ENCODE measurements at places on chromosomes 11 and 22.

DNA sequence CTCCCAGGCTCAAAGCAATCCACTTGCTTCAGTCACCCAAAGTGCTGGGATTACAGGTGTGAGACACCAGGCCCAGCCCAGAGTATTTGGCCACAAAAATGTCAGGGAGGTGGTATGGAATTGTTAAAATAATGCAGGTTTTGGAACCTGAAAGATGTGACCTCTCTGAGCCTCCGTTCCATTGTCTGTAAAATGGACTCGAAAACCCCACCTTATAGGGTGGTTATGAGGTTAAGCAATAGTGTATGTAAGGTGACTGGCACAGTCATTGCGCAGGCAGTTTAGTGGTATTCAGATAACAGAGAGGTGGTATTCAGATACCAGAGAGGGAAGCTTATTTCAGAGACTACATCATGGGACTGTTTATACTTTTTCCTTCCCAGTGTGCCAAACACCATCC is 52.5 kb upstream of the PRSS23 start:
- no peak for DNase-seq

DNA sequence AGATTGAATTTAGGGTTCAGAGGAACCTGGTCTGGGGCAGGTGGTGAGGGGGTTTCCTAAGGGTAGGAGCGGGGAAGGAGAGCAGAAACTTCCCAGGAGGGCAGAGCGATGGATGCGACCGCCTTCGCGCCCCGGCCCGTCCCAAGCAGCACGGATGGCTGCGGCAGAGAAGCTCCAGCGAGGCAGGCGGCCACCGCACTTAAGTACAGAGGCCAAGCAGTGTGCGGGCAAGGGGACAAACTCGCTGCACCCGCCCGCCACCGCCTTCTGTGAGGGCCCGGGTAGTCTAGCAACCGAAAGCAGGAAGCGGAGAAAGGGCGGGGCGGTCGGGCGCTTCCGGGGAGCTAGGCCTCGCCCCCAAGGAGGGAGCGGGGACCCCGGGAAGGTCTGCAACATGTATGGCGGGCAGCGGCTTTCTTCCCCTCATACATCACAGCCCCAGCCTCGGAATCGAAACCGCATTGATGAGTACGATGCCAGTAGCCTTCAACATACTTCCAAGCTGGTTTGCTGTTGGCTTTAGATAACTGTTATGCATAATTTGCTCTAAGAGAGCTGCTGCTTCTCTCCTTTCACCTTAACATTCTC is at the start of gene AGBL2:
Gene AGBL2, minus strand, starts transcription at position 288 of the 588 bp plus-strand sequence. CDS start 719 bp downstream, outside the sequence.
- DNase-seq = peak; percentile 35

DNA sequence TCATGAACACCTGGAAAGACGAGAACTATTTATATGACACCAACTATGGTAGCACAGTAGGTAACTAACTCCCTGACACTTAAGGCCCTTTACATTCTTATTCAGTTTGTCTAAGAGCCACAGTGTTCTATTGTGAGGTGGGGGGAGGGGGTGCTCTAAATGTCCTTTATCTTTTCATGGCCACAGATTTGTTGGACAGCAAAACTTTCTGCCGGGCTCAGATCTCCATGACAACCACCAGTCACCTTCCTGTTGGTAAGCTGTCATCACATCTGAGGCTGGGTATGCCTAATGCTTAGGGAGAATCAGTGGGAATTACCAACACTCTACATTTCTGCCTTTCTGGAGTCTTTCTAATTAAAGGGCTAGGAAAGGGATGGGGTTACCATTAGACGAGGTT is 30.7 kb downstream of the EHF start:
- no peak for DNase-seq

GRCh38 chr11:128802358-128802981 is 64.6 kb downstream of the KCNJ1 start:
- DNase-seq = peak; percentile 1

DNA sequence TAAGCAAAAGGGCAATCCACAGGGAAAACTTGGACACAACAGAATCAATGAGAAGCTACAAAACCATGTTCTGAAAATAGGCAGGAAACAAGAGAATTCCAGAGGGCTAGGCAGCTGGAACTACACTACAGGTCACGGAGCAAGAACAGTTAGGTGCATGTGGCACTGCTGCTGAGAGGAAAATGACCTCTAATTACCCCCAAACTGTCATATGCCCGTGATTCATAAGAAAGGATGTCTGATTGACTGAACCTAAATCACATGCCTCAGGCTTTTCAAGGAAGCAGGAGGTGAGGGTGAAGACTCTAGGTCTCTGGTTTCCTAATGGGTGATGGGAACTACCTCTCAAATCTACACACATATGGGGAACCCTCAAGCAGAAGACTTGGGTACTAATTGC is 17.9 kb upstream of the RRAS2 start:
- no peak for DNase-seq

GRCh38 chr11:8261291-8261690 is 2.4 kb downstream of the LMO1 start:
- no peak for DNase-seq

- DNase-seq = no peak
These were observed 15.2 kb downstream of the PDGFD start for GRCh38 chr11:104148706-104149105.

GRCh38 chr11:28833169-28833568 is 725.0 kb downstream of the METTL15 start:
- DNase-seq = peak; percentile 80

DNA sequence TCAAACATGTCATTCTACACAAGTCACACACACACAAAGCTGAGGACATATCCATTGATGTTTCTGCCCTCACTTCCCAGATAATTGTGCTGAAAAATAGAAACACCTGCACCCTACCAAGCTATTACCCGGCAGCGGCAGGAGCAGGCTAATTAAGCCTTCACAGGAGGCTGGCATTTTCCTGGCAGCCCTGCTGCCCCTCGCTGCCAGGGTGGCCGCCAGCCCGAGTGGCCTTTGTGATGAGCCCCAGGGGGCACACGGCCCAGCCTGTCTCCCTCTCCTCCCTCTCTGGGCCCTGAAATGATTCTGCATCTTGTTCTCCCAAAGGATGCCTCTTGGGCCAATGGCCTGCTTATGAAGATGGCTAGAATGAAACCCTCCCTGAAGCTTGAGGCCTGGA is 76.2 kb upstream of the TP53I11 start:
- no peak for DNase-seq

- peak; percentile 38 for DNase-seq
These were observed at the start of gene BRD1 for GRCh38 chr22:49827853-49828598. TSS of gene BRD1 (minus strand) at chr22:49827873. CDS start at chr22:49824317, 3,556 bp downstream.

GRCh38 chr11:86192519-86193257 is 51.9 kb upstream of the EED start:
- DNase-seq = no peak

- no peak for DNase-seq
These were observed 38.2 kb upstream of the PAMR1 start for GRCh38 chr11:35563484-35564244.

DNA sequence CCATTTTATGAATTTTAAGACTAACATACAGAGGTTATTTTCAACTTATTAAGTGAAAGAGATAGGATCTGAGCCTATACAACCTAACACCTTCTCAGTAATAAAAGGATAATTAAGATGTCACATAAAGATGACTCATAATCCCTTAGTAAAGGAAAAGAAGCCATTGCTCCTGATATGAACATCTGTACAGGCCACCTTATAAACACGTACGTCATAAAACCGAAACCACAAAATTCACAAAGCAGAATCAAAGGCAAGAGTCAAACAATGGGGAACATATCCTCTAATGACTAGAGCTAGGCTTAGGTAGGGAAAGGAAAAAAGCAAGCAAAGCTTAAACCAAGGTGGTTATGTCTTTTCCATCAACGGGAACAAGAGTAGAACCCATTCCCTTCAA is 103.5 kb downstream of the KCNA4 start:
- DNase-seq = no peak

DNA sequence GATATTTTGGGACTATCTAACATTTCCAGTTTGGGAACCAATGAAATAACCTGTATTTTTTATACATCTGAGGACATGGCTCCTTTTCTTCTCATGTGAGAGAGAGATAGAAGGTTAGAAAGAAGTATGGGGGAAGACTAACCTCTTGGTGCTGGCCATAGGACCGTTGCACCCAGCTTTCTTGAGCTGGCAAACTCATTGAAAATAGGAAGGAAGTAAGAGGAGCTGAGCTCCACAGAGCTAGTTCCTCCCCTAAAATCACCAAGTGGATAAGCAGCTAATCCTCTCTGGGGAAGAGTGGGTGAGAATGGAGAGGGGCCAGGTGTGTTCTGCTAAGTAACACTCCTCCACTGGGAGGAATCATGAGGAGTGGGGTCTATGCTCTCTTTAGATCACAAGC is 387.4 kb upstream of the CADM1 start:
- DNase-seq = no peak

GRCh38 chr11:103279821-103280220 is 170.6 kb downstream of the DYNC2H1 start:
- no peak for DNase-seq

DNA sequence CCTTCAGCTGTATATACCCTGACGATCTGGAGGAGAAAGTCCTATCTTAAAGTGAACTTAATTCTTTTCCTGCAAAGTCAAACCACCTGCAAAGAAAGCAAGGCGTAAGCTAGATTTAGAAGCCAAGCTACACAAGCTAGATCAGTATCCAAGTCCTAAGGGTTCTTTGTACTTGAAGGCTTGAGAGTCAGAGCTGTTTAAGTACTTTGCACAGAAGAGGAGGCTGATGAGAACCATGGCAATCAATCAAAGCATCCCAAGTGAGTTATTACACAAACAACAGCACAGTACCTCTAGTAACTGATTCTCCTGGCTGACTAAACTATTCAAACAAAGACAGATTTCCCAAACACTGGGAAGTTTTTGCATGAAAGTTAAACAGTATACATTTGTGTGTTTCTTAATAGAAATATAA is 1.9 kb downstream of the CDON start:
- no peak for DNase-seq

- no peak for DNase-seq
These were observed 28.3 kb upstream of the UPB1 start for GRCh38 chr22:24466716-24467328.

DNA sequence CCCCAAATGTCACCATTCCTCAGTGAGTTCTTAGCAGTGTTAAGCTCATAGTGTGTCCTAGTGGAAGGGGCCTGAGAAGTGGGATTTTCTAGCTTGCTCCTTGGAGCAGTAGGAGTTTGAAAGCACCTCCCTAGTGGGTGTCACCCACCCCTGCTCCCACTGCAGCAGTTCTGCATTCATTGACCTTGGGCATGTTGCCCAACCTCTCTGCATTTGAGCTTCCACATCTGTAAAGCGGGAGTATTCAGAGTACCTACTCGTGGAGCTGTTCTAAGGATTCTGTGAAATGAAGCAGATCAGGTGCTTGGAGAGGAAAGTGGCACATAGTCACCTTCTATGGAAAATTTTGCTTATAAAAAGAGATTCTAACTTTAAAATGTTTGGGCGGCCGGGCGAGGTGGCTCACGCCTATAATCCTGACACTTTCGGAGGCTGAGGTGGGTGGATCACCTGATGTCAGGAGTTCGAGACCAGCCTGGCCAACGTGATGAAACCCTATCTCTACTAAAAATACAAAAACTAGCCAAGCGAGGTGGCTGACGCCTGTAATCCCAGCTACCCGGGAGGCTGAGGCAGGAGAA is 16.9 kb downstream of the LMO2 start:
- no peak for DNase-seq

GRCh38 chr11:43987384-43988039 is 45.1 kb downstream of the C11orf96 start:
- DNase-seq = no peak

DNA sequence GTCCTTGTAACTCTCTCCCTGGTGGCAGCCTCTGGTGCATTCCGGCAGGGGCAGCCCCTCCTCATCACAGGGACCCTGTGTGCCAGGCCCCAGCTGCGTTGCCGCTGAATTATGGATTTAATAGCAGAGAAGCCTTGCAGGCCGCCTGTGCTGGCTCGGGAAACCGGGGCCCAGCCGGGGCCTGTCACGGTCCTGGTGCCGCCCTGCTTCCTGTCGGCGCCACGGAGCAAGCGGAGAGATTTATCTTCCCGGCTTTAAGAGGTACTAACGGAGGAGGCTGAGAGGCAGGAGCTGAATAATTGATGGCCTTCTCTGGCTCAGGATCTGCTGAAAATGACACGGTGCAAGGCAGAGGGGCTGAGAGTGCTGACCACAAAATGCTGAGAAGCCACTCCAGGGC is 54.0 kb upstream of the CCDC188 start:
- DNase-seq = no peak

GRCh38 chr11:112179601-112180000 is 4.3 kb downstream of the BCO2 start:
- no peak for DNase-seq

DNA sequence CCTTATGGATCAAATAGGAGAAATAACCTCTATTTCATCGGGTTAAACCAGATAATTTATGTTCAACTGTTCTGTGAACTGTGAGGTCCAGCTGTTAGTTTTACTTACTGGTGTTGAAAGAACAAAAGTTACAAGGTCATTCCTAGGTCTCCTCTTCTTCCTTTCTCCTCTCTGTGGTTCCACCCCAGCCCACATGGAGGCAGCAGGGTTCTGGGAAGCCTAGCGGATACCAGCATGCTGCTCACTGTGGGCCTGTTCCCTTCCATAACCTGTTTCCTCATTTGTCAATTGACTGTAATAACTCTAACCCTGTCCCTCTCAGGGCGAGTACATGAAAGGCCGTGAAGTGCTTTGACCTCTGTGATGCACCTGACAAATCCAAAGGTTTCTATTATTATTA is 27.8 kb downstream of the RELT start:
- DNase-seq = peak; percentile 30

- DNase-seq = no peak
These were observed 72.8 kb upstream of the CCND1 start for GRCh38 chr11:69567951-69568808.

DNA sequence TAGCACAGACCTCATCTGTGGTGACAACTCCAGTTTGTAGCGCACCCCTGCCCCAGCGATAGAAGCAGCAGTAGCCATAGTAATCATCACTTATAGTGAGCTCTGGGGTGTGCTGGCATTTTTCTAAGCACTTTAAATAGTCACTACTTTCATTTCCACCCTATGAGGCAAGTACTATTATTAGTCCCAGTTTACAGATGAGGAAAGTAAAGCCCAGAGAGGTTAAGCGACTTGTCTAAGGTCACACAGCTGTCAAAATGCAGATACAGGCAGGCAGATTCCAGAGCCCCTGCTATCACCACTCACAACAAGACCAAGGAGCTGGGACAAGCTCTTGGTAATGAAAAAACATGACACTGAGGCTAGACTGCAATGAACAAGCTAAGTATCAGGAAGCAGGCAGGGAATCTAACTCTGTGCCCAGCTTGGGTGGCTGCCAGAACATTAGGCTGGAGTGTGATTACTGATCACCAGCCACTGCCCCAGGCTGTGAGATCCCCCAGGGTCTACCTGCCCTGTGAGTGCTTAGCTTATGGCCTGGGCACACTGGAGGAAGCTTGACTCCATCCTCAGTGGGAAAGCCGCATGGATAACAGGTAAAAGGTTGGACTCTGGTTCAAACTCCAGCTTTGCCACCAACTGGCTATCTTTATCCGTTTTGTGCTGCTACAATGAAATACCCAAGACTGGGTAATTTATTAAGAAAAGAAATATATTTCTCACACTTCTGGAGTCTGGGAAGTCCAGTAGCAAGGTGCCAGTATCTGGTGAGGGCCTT is 561.1 kb downstream of the MN1 start:
- no peak for DNase-seq

GRCh38 chr11:15828215-15828853 is 528.0 kb downstream of the SOX6 start:
- DNase-seq = no peak

GRCh38 chr22:32557444-32557843 is 82.8 kb downstream of the FBXO7 start:
- DNase-seq = no peak

- DNase-seq = no peak
These were observed 58.2 kb downstream of the MYEOV start for GRCh38 chr11:69352166-69352565.

All from NCI-H460 (cell line).